ENCODE measurements at places on chromosomes 1 and 21.
A peak's percentile ranks its signal among the peaks of the same experiment; 100 is the strongest.

- peaks cover 11% of the 10 kb centered on the region for H3K4me1 ChIP-seq
- H3K36me3 ChIP-seq = no peaks in the 10 kb centered on the region
- no peak for DNase-seq
- H3K27me3 ChIP-seq = no peaks in the 10 kb centered on the region
- H3K27ac ChIP-seq = no peak overlapping the region
These were observed 180.0 kb downstream of the RASAL2 start for GRCh38 chr1:178273707-178274410.

DNA sequence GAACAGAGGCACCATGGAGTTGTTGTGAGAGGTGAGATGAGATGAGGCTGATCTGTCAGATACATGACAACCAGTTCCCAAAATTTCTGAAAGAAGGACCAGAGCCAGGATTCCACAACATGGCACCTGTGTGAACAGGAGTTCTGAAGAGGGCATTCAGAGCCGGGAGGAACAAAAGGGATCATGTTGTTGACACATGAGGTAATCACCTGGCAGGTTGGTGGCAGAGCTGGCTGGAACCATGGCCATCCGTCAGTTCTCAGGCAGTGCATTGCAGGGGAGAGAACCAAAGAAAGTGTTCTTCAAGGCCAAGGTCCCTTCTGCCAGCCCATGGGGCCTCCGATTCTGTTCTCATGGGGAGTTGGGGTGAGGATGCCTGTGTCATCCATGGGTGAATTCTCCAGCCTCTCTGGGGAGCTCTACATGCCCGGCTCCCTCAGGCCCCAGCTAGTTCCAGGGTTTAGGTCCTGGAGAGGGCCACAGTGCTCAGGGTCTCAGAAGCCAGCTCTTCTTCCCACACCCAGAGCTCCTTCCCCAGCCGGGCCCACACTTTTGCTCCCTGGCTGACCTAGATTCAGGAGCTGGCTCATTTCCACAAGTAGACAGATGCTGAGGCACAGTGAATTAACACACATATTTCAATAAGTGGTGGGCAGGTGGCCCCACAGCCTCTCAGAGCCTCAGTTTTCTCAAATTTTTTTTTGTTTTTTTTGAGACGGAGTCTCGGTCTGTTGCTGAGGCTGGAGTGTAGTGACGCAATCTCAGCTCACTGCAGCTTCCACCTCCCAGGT is 49.1 kb upstream of the CTPS1 start:
- peaks cover 25% of the 10 kb centered on the region for H3K4me1 ChIP-seq
- H3K36me3 ChIP-seq = no peaks in the 10 kb centered on the region
- no peak overlapping the region for H3K4me3 ChIP-seq
- peak overlapping the region; percentile 49 for H3K27ac ChIP-seq
- DNase-seq = no peak

DNA sequence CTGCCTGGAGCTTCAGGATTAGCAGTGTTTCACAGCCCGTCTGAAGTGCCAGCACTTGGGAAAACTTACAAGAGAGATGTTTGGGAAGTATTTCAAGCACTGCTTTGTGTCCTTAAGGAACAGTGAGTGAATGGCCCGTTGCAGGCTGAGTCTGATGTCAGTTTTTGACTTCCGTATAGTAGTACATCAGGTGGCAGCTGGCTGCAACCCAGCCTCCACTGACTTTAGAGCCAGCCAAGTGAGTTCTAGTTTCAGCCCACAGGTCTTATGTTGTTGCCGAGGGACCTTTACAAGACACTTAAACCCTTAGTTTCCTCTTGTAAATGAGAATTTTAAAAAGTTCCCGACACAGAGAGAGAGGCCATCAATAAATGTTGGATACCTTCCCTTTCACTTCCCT is 35.0 kb downstream of the UCK2 start:
- no peaks in the 10 kb centered on the region for H3K27me3 ChIP-seq
- no peaks in the 10 kb centered on the region for H3K36me3 ChIP-seq
- H3K4me3 ChIP-seq = no peak overlapping the region
- peaks cover 8% of the 10 kb centered on the region for H3K4me1 ChIP-seq

DNA sequence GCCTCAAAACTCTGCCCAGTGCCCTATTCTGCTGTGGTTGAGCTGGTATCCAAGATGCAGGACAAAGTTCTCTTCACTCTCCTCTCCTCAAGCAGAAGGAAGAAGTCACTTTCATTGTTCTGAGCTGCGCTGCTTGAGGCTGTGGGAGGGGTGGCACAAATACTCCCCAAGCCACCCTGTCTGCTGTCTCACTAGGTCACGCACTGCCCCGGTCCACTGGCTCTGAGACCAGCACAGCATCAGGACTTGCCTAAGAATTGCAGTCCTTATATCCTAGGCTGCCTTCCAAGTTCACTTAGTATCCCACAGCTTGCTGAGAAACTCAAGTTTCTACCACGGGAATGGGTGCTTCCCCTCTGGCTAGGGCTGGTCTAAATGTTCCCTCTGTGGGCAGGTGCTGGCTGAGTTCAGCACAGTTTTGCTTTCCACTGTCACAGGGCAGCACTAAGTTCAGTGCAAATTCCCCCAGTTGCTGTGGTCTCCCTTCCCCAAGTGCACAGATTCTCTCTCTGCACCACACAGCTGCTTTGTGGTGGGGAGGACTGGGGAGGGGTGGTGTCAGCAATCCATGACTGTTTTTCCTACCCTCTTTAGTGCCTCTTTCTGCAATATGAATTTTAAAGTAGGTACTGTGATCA is 32.4 kb downstream of the SLC9C2 start:
- no peak overlapping the region for H3K27ac ChIP-seq
- no peak overlapping the region for H3K4me3 ChIP-seq
- H3K27me3 ChIP-seq = no peaks in the 10 kb centered on the region
- no peaks in the 10 kb centered on the region for H3K36me3 ChIP-seq
- no peak for DNase-seq

GRCh38 chr21:42833439-42833815 is 45.9 kb downstream of the WDR4 start:
- no peak overlapping the region for H3K4me3 ChIP-seq
- DNase-seq = no peak
- no peak overlapping the region for H3K27ac ChIP-seq
- no peaks in the 10 kb centered on the region for H3K36me3 ChIP-seq
- H3K27me3 ChIP-seq = peaks cover 25% of the 10 kb centered on the region

DNA sequence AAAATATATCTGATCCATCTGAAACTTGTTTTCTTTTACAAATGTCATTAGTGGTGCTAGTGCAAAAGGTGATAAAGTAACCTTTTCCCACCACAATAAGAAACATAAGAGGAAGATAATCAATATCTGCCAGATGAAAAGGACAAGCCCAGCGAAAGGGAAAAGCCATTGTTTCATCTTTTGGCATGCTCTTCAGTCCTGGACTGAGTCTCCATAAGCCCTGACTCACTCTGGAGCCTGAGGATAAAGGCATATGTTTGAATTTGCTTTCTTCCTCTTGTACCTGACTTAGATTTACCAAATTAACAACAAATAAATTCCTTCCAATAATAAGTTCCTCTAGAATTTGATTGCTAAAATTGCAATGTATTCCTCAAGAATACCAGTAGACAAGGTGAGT is 13.6 kb downstream of the DNAJC11 start:
- no peak overlapping the region for H3K27ac ChIP-seq
- no peak overlapping the region for H3K4me3 ChIP-seq
- no peak for DNase-seq

DNA sequence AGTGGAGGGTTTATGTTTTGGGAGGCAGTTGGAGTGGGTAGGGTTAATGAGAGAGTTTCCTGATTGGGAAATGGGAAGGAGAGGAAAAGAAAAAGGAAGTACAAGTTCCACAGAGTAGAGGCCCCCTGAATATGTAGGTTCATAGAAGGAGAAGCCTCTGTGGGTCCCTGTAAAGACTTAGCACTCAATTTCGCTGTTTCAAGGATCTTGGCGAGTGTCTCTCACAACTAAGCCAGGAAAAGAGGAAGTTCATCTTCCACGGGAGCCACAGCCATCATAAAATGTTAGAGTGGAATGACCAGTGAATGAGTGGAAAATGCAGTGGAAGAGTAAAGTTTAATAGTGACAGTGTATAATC is 17.4 kb upstream of the DPYD start:
- no peak overlapping the region for H3K27ac ChIP-seq
- H3K4me1 ChIP-seq = no peaks in the 10 kb centered on the region
- H3K4me3 ChIP-seq = no peak overlapping the region
- no peaks in the 10 kb centered on the region for H3K36me3 ChIP-seq
- no peaks in the 10 kb centered on the region for H3K27me3 ChIP-seq

- no peak overlapping the region for H3K4me3 ChIP-seq
- DNase-seq = no peak
- no peaks in the 10 kb centered on the region for H3K27me3 ChIP-seq
- H3K27ac ChIP-seq = no peak overlapping the region
- H3K36me3 ChIP-seq = no peaks in the 10 kb centered on the region
These were observed 56.3 kb upstream of the GALNT2 start for GRCh38 chr1:230010603-230011332.

GRCh38 chr21:42392731-42393442 is 3.0 kb downstream of the TMPRSS3 start:
- no peak overlapping the region for H3K4me3 ChIP-seq
- no peaks in the 10 kb centered on the region for H3K4me1 ChIP-seq
- H3K27me3 ChIP-seq = no peaks in the 10 kb centered on the region
- no peaks in the 10 kb centered on the region for H3K36me3 ChIP-seq

DNA sequence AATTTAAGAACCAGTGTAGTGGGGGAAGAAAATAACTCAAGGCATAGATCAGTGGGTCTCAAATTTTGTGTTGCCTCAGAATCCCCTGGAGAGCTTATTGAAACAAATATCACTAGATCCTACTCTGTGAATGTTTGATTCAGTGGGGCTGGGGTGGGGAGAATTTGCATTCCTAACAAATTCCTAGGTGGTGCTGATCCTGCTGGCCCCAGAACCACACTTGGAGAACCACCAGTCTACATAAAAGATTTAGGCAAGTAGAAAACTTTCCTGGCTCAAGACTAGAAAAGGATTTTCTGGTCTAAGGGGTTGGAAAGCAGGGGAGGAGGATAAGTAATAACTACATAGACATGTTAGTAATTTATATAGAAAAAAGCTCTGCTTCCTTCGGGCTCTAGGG is 34.1 kb upstream of the C1orf21 start:
- DNase-seq = no peak
- no peaks in the 10 kb centered on the region for H3K36me3 ChIP-seq
- H3K27me3 ChIP-seq = no peaks in the 10 kb centered on the region
- no peaks in the 10 kb centered on the region for H3K4me1 ChIP-seq

DNA sequence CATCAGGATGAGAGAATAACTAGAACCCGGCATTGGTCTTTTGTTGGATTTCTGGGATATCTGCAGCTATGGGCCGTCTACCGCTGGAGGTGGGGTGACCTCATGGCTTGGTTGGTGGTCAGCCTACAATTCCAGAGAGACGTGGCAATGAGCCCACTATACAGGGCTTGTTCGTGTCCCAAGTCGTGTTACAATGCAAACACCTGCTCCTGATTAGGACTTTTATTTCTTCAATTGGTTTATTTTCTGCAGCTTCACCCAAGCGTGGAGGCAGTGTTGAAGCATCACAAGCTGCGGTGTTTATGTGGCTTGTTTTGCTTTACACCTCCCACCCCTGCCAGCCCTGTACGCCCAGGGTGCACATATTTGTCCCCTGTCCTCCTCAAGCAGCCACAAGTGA is 211.7 kb upstream of the TMEM51 start:
- peaks cover 63% of the 10 kb centered on the region for H3K4me1 ChIP-seq
- no peaks in the 10 kb centered on the region for H3K36me3 ChIP-seq
- H3K27ac ChIP-seq = no peak overlapping the region
- H3K27me3 ChIP-seq = no peaks in the 10 kb centered on the region
- H3K4me3 ChIP-seq = no peak overlapping the region

DNA sequence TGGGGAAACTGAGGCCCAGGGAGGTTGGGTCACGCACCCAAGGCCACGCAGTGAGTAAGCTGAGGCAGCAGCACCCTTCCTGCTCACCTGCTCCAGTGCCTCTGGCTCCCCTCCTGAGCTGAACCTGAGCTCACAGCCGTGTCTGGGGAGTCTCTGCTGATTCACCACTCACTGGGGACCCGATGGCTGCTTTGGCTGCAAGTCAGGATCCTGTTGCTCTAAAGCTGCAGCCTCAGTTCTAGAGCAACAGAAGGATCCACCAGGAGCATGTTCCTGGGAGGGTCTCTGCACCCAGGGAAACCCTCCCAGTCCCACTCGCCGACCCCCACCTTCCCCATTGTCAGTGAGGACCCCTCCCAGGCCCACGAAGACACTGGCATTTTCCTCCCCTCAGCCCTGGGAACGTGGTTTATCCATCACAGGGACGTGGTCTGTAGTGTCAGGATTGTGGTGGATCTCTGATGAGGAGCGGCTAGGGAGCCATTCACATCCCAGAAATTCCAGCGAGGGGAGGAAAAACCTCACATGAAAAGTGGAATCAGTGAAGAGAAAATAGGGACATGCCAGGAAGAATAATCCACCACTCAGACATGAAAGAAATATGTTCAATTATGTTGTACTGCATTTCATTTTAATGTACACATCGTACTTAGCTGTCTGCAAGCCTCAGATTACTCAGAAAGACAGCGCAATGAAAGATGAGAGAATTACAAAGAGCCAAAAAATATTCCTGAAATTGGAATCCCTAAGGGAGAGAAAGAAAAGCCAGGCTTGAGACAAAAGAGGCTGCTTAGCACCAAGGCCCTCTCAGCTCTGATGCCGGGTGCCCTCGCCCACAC is 447.2 kb downstream of the MATN1 start:
- no peaks in the 10 kb centered on the region for H3K27me3 ChIP-seq
- peaks cover 3% of the 10 kb centered on the region for H3K4me1 ChIP-seq
- no peaks in the 10 kb centered on the region for H3K36me3 ChIP-seq
- no peak for DNase-seq

DNA sequence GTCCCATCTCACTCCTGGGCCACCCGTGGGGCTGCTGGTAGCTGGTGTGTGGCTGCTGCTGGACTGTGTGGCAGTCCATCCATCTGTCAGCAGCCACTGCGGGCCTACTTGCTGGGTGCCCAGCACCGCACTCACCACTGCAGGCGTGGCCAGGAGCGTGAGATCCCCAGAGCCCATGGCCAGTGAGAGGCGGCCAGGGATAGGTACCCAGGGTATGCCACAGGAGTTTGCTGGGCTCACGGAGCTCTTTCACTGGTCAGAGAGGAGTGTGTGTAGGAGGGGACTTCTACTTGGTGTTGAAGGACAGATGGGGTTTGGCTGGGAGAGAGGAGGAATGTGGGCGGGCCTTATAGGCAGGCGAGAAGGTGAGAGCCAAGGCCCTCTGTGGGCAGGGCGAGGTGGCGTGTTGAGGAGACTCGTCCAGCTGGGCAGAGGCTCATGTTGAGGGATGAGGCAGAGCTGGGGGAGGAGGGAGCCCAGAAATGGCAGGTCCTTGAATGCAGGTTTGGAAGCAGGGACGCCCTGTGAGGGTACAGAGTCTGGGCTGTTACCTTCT is 15.0 kb downstream of the QSOX1 start:
- H3K4me1 ChIP-seq = peaks cover 70% of the 10 kb centered on the region
- no peak overlapping the region for H3K4me3 ChIP-seq
- H3K27ac ChIP-seq = peak overlapping the region; percentile 60
- no peak for DNase-seq
- no peaks in the 10 kb centered on the region for H3K27me3 ChIP-seq

- H3K27me3 ChIP-seq = no peaks in the 10 kb centered on the region
- DNase-seq = no peak
- no peak overlapping the region for H3K27ac ChIP-seq
- no peaks in the 10 kb centered on the region for H3K36me3 ChIP-seq
- no peak overlapping the region for H3K4me3 ChIP-seq
These were observed 412.2 kb downstream of the KIF26B start for GRCh38 chr1:245566952-245567351.

All from suprapubic skin (tissue), 4 donors.